ENCODE measurements at places on chromosomes 1 and 21.

GRCh38 chr1:116948046-116948445 is 38.3 kb downstream of the PTGFRN start:
- DNase-seq: no peak

DNA sequence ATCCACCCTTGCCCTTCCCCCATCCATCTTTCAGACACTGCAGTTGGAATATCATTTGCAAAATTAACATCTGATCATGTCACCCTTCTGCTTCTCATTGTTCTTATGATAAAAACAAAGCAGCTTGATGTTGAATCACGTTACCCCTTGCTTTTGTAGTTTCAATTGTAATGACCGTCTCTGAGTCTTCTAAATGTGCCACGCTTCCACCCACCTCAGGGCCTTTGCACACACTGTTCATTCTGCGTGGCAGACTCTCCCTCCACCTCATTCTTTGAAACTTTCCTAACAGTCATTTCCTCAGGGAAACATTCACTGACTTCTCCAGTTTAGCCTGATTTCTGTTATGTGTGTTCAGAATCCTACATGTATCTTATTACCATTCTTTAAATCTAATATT is 143.6 kb upstream of the LMO4 start:
- DNase-seq: no peak

- no peak for DNase-seq
Measured at GRCh38 chr1:67883069-67883468, 49.8 kb upstream of the GNG12 start.

GRCh38 chr1:90724926-90725656 is 8.0 kb upstream of the BARHL2 start:
- DNase-seq: no peak

GRCh38 chr1:29767769-29768425 is 531.6 kb downstream of the PTPRU start:
- DNase-seq: no peak

Data from OCI-M1 (cell line).